Aortic smooth muscle cell (primary cell): ENCODE measurements at places on chromosomes 12 and 14. TPM values are rescaled to one million over a fixed set of nuclear protein-coding genes. Genes with fewer than 3 reads are reported as not detected.

The TAS2R30 gene
- 3.2 and 6.2 TPM in 2 replicates for total RNA-seq

The OAS2 gene
- total RNA-seq, result 11.3 and 12.3 TPM in 2 replicates

The AMHR2 gene
- not detected in 2 replicates for total RNA-seq

The PLEKHG7 gene
- 0.13 TPM in 1 of 2 replicates, not detected in the other for total RNA-seq

The SERPINA5 gene
- not detected in 2 replicates for total RNA-seq

The DTX1 gene
- not detected in 2 replicates for total RNA-seq

The RNASE3 gene
- not detected in 2 replicates for total RNA-seq

The CLEC4C gene
- not detected in 2 replicates for total RNA-seq

The TRIM9 gene
- 0.19 and 0.26 TPM in 2 replicates for total RNA-seq

The RFX4 gene
- not detected in 2 replicates for total RNA-seq

The CPNE8 gene
- 17.4 and 27.0 TPM in 2 replicates for total RNA-seq

The CLEC1B gene
- not detected in 2 replicates for total RNA-seq

The CLBA1 gene
- 8.8 and 11.1 TPM in 2 replicates for total RNA-seq

The CDCA3 gene
- total RNA-seq, result 9.5 and 19.2 TPM in 2 replicates

The REP15 gene
- 1.3 and 2.7 TPM in 2 replicates for total RNA-seq

The COCH gene
- total RNA-seq, result 0.06 TPM in 1 of 2 replicates, not detected in the other

The PRH2 gene
- not detected in 2 replicates for total RNA-seq

The ENDOU gene
- 0.40 and 0.81 TPM in 2 replicates for total RNA-seq

The FGF6 gene
- total RNA-seq, result not detected in 2 replicates

The POTEG gene
- not detected in 2 replicates for total RNA-seq

The C1R gene
- total RNA-seq, result 69.8 and 146 TPM in 2 replicates

The ANO2 gene
- total RNA-seq, result 0.13 TPM in 1 of 2 replicates, not detected in the other

The PLEKHA5 gene
- total RNA-seq, result 22.8 and 24.2 TPM in 2 replicates

The ADGRD1 gene
- total RNA-seq, result 0.13 and 1.4 TPM in 2 replicates

The TMEM119 gene
- 5.8 and 16.1 TPM in 2 replicates for total RNA-seq

The TPCN1 gene
- total RNA-seq, result 20.9 and 31.3 TPM in 2 replicates

The PCED1B gene
- 0.44 and 0.66 TPM in 2 replicates for total RNA-seq

The TCL1B gene
- not detected in 2 replicates for total RNA-seq

The DHRS2 gene
- total RNA-seq, result under 0.01 TPM in 1 of 2 replicates, not detected in the other

The RAD52 gene
- total RNA-seq, result 12.0 and 12.8 TPM in 2 replicates

The PRDM4 gene
- total RNA-seq, result 18.1 and 19.6 TPM in 2 replicates

The KRT83 gene
- total RNA-seq, result not detected in 2 replicates

The GPR84 gene
- 0.06 TPM in 1 of 2 replicates, not detected in the other for total RNA-seq

The WIF1 gene
- total RNA-seq, result not detected in 2 replicates

The CYP27B1 gene
- 0.19 and 0.40 TPM in 2 replicates for total RNA-seq

The HIGD1C gene
- total RNA-seq, result not detected in 2 replicates

The CCDC38 gene
- total RNA-seq, result under 0.01 TPM in 2 replicates

The GUCY2C gene
- under 0.01 TPM in 1 of 2 replicates, not detected in the other for total RNA-seq
